Aorta (tissue), 5 donors: ENCODE measurements at places on chromosomes 6 and 20.

- no peak for DNase-seq
Measured at GRCh38 chr6:5338177-5338960, 77.1 kb downstream of the FARS2 start.

DNA sequence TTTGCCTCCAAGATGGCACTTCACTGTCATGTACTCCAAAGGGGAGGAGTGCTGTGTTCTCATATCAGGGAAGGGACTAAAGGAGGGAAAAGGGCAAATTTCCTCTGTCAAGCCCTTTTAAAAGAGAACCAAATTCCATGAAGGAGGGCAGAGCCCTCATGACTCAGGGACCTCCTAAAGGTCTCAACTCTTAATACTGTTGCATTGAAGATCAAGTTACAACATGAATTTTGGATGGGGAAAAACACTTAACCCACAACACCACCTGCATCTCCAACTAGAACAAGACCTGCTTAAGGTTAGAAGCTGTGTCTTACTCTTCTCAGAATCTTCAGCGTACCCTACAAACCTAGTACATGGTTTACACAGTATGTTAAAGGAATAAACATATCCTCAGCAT, 23.7 kb upstream of the FBXO30 start:
- no peak for DNase-seq

- DNase-seq = no peak
Measured at GRCh38 chr6:8875986-8876385, 440.6 kb upstream of the SLC35B3 start.

- no peak for DNase-seq
Measured at GRCh38 chr6:9057937-9058336, 622.6 kb upstream of the SLC35B3 start.

- no peak for DNase-seq
Measured at GRCh38 chr6:105936972-105937371, 149.2 kb upstream of the PRDM1 start.

DNA sequence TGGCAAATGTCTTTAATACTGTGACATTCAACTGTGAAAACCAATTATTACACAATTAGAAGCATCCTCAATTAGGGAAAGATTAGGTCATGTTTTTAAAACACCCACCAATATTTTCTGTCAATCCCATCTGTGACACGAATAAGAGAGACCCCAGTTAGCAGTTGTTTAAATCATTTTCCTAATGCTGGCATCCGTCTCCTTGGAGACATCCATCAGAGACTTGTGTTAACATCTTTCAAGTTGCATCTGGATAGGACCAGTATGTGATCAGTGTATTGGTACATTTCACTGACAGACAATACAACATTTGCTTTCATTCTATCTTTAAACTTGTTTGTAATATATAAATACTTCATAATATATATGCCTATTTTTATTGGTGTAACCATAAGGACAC, 420.7 kb upstream of the RNF217 start:
- DNase-seq = no peak

- peak; percentile 46 for DNase-seq
Measured at GRCh38 chr6:150201772-150202329, 59.0 kb downstream of the PPP1R14C start.

- DNase-seq = no peak
Measured at GRCh38 chr6:44608175-44608574, 220.7 kb downstream of the CDC5L start.

DNA sequence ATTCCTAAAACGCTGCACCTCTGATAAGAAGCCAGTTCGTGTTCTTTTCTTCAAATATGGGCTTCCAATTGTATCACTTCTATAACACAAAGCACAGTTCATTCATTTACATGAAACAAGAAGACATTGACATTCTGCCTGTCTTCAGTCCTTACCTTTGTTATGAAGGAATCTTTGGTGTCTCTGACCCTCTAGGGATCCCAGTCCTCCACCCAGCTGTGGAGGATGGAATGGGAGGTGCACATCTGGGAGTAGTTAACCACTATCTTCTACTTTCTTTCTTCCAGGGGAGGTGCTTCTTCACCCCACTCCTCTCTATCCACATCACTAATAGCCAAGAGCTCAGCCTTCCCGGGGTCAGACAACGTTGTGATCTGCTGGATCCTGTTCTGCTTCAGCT, 233.4 kb downstream of the CDC5L start:
- DNase-seq = no peak

- DNase-seq = no peak
Measured at GRCh38 chr6:161503570-161503969, 229.7 kb upstream of the AGPAT4 start.

DNA sequence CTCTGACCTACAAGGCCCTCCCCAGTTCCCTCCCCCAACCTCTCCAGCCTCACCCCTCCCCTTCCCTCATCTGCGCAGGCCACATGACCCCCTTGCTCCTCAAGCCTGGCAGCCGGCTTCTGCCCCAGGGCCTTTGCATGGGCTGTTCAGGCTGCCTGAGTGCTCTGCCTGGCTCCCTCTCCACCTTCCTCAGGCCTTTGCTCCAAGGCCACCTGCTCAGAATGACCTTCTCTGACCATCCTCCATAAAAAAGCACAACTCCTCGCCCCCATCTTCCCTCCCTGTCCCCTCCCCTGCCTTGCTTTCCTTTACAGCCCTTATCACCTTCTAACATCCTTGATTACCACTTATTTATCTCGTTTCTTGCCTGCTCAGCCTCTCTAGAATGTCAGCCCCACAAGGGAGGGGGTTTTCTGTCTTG, 38.7 kb downstream of the SPDEF start:
- DNase-seq = peak; percentile 12

DNA sequence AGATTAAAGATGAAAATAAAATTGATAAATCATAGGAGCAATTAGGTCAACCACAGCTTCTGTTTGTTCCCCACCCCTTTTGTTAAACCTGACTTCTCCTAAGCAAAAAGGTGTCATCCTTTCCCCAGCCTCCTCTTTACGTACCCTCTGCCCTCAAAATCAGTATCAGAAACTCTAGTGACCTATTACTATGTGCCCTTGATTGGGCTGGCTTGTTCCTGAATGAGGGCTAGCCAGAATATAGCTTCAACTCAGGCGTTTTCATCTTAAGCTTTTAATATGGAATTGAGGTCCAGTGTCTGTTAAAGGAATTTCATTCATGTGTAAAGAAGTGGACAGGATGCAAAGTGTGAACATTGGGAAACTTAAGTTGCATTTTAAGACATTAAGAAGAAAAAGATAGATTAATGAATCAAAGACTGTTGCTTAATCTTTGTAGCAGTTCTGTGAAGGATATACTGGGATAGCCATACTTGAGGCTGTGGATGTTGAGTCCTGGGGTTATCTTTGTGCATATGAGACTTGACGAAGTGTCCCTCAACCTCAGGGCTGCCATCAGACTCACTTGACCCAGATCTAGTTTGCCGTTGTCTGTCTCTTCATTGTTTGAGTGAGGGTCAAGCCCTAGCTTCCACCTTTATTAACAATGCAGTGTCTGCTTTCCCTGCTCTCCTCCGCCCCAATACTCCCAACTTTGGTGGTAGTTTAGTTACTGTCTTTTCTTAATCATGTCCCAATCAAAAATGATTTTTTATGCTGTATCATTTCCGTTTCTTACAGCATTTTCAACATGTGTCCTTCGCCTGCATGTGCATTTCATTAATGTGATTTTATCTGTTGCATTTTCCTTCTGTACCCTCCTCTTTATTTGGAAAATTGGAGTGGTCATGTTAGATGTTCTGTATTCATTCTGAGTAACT, 1.9 kb downstream of the TBPL1 start:
- no peak for DNase-seq

GRCh38 chr6:31948753-31949413, 3.0 kb downstream of the CFB start:
- DNase-seq = peak; percentile 64

DNA sequence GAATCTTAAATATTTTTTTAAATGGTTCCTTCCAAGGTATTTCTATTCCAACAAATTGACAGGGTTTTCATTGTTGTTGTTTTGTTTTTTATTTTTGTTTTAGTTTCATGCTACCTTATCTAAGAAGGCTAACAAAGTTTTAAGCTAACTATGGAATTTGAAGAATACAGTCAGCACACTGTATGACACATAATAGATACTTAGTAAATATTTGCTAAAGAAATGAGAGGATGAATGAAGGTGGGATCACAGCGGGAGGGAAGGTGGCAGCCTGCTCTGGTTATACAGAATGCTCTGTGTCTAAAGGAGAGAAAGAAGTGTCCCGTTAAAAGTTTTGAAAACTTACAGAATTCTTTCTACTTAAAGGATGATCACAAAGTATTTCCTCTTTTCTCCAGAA, 43.7 kb upstream of the DST start:
- no peak for DNase-seq

DNA sequence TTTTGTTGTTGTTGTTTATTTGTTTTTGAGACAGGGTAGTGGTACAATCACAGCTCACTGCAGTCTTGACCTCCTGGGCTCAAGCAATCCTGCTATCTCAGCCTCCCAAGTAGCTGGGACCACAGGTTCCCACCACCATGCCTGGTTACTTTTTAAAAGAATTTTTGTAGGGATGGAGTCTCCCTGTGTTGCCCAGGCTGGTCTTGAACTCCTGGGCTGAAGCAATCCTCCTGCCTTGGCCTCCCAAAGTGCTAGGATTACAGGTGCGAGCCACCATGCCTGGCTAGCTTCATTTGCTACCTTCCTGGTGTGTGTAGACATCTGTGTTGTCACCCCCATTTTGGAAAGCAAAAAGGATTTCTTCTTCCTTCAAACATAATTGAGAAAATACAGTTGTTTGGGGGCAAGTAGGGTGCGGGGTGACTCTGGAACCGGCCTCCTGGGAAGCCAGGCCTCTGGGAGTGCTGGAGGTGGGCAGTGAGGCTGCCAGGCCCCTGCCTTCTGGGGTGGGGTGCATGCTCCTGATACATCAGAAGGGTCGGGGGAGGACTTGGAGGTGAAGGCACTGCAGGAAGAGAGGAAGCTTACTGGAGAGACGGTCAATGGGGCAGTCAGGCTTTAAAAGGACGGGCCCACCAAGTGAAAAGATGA, 28.4 kb downstream of the SYNJ2 start:
- peak; percentile 26 for DNase-seq

- no peak for DNase-seq
Measured at GRCh38 chr6:3752531-3753227, 1.2 kb upstream of the PXDC1 start.

GRCh38 chr6:155107432-155108069, 112.4 kb downstream of the TIAM2 start:
- DNase-seq = no peak

DNA sequence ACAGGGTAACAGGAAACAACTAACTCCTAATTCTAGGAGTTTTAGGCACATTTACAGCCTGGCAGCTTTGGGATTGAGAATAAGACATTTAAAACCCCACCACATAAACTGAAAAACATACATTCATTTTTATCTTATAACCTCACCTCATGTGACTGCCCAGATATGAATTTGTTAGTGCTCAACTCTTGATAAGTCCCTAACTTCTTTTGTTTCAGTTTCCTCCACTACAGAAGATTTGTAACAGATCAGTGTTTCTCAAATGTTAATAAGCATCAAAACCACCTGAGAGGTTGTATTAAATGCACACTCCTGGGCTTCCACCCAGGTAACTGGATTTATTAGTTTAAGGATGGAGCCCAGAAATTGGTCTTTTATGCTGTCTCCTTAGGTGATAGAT, 190.1 kb upstream of the ARID1B start:
- no peak for DNase-seq

DNA sequence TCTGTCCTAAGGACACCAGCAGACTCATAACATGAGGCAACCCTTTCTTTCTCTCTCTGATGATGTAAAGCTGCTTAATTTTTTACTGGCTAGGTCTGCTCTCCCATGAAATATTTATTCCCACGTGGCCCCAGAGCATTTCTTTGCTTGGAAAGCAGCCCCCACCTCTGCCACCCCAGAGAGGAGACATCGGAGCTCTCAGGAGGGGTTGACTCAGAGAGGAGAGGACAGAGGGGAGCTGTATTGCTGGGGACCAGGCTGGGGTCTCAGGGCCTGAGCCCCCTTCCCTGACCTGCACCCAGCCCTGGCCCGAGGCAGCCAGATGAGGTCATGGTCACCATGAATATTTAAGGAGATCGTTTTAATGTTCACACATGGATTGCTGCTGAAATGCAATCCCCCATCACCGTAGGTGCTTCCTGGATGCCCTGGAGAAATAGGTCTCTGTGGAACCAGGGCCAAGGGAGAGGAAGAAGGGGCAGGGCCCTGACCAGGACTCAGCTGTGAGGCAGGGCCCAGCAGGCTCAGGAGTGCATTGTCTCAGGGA, 117.5 kb downstream of the DLL1 start:
- DNase-seq = peak; percentile 51

- no peak for DNase-seq
Measured at GRCh38 chr20:35506872-35507638, 22.4 kb downstream of the C20orf173 start.

- DNase-seq = no peak
Measured at GRCh38 chr6:159826968-159827647, 27.0 kb downstream of the PNLDC1 start.

GRCh38 chr6:4649728-4650127, 126.5 kb upstream of the CDYL start:
- DNase-seq = no peak

DNA sequence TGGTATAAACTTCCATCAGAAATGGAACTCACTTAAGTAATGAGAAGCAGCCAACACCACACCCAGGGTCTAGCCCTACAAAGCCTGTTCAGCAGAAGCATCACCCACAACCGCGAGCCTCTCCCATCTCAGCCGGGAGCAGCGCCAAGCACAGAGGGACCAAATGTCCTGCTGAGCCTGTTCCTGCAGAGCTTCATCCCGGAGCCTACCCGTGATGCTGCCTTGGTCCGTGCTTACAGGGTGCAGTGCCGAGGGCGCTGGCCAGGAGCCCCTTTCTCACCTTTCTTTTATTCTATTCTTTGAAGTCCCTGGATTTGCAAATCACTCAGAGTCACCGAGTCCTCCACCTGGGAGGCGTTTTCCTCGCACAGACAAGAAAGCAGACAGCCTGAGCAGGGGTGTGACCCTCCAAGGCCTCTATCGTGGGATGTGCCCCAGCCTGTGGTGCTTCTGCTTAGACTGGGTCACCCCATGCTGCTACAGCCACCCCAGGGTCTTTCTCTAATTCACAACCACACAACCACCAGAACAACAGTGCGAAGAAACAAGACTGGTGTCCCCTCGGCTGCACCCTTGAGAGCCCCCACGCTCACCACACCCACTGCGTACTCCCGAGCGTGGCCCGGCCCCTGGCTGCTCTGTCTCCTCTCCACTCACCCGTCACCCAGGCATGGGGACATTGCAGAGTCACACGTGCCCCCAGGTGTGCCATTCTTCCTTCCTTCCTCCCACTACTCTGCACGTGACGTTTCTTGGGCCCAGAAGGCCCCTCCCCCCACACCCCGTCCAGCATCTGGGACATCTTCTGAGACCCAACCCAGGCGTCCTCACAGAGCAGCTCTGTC, 92.2 kb upstream of the MPC1 start:
- no peak for DNase-seq

GRCh38 chr6:9620263-9620662, 794.6 kb downstream of the TFAP2A start:
- no peak for DNase-seq

GRCh38 chr20:50034567-50035180, 51.9 kb downstream of the SNAI1 start:
- DNase-seq = peak; percentile 88

GRCh38 chr6:144912474-144912873, 627.3 kb downstream of the UTRN start:
- DNase-seq = no peak
